ENCODE measurements at places on chromosomes 4 and X.

DNA sequence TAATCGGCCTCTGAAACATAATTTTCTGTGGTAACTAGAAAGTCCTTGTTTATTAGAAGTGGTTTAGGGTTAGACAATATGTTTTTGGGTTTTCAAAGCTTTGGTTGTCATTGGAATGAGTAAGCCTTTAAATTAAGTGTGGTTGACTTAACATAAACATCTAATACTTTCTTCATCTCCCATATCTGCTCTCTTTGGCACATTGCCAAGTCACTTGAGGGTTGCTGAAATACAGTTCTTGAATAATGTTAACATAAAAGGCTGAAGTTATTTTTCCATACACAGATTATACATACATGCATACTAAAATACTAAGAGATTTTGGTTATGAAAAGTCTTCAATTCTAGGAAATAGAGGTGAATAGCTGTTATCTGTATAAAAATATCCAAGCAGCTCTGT lies 241.7 kb upstream of the BMP3 start:
- no peak for DNase-seq

DNA sequence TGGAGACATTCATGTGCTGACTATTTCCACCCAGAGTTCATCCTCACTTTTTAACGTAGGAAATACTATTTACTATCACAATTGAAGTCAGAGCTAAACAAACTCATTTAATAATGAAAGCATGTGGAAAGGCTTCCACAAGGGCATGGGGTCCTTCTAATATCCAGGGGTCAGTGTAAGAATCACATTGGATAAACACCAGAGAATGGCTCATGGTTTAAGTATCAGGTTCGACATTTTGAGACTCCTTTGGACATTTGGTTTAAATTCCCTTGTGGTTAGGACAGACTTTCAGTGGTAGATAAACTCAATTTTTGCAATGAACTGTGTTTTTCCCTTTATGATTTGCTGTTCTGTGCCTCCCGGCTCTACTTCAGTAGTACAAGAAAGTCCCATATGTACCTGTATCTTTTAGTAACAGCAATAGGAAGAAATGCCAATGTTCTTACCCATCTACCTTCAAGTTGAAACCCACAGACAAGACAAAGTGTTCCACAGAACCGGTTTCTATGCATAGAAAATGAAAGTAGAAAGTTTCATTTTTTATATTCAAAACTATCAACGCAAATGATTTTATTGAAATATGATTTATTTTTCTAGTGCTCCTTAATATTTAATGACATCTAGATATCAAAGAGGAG lies 589.0 kb upstream of the FAM241A start:
- DNase-seq: no peak

DNA sequence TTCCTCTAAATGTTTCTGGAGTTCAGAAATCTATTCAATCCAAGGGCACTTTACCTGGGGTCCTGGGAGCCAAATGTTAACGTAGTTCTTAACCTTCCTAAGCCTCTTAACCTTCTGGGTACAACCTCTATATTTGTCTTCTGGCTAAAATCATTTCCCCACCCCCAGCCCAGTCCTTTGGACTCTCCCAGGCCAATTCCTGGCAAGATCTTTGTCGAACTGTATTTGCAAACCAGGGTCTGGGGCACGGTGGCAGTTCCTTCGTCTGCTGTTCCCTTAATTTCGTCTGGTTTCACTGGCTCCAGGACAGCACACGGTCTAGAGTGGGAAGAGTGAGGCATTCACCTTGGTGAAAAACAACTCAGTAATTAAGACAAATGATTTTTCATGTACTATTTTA lies 811 bp upstream of the SLC25A5 start:
- no peak for DNase-seq

GRCh38 chrX:20263474-20263873 lies 3.2 kb downstream of the RPS6KA3 start:
- DNase-seq: no peak

- no peak for DNase-seq
These were observed 23.4 kb downstream of the ACOX3 start for GRCh38 chr4:8417071-8417614.

- DNase-seq: no peak
These were observed 277.1 kb downstream of the ANKRD50 start for GRCh38 chr4:124435274-124435950.
